ENCODE measurements at places on chromosomes 6 and 20. TPM values are rescaled to one million over a fixed set of nuclear protein-coding genes. Genes with fewer than 3 reads are reported as not detected.
A peak's percentile ranks its signal among the peaks of the same experiment; 100 is the strongest.

Gene DEF6
- 11.6 TPM for total RNA-seq

Gene MMP24
- 0.10 TPM for total RNA-seq

DNA sequence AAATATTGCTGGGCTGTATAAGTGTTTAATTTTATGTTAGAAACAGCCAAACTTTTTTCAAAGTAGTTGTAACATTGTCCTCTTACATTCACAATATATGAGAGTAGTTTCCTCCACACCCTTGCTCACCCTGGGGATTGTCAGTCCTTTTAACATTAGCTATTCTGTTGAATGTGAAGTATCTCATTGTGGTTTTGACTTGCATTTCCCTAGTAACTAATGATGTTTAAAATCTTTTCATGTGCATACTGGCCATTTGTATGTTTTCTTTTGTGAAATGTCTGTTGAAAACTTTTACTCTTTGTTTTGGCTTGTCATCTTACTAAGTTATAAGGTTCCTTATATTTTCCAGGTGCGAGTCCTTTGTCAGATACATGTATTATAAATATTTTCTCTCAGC is 32.9 kb downstream of the TRIM38 start:
- no peak for DNase-seq

- DNase-seq, result no peak
Measured at GRCh38 chr6:41135062-41135832, 18.9 kb downstream of the TREML1 start.

DNA sequence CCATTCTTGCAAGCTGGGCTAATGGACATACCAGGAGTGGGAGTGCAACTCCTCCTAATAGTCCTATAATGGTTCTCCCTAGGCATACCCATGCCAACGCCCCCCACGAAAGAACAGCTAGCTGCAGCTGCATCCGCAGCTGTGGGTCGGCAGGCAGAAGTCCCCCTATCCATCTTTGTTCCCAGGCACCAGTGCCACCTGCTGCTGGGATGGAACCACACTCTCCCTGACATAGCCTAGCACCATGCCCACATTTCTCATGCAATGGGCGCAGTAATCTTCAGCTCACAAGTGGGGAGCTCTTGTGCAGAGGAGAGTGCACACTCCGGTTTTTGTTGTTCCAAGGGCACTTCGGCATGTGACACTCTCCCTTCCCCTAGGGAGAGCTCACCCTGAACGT is 567.8 kb downstream of the GRIK2 start:
- no peak for DNase-seq

- DNase-seq, result no peak
Measured at GRCh38 chr6:158039178-158039557, 57.5 kb downstream of the SYNJ2 start.

- no peak for DNase-seq
Measured at GRCh38 chr6:143505537-143505936, 6.0 kb downstream of the FUCA2 start.

DNA sequence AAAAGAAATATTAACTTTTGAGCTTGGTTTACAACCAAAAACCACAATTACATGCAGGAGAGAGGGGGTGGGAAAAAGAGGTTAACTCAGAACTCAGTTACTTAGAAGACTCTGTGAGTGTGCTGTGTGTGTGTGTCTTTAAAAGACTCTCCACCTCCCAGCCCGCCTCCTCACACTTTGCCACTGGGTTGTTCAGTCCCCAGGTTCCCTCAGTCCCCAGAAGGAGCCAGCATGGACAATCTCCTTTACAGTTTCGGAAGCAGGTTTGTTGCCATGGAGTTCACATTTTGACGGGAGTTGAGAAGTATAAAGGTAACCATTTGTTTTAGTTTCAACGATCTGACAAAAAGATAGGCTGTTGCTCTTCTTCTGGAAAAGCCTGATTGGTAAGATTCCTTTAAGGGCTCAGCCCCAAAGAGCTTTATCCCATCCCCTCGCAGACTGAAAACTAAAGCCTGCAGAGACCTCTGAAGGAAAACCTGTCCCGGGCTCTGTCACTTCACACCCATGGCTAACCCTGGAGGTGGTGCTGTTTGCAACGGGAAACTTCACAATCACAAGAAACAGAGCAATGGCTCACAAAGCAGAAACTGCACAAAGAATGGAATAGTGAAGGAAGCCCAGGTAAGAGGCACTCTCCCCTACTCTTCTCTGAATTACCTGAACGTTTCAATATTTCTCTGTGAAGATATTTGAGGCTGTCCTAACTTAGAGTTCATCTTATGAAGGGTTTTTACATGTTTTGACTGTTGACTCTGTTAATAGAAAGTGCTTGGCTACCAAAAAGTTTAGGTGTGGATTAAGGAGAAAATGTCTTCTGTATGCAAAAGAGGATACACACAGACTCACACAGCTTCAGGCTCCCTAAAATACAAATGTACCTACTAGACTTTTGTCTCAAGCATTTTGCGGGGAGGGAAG is at the start of gene SPTLC3:
TSS of gene SPTLC3 (plus strand) at position 212 of the 921 bp plus-strand sequence. CDS start at position 508, 296 bp downstream.
- peak; percentile 73 for DNase-seq

Gene COL21A1
- 95.0 TPM for total RNA-seq

GRCh38 chr6:156557251-156557910 is 219.8 kb upstream of the ARID1B start:
- DNase-seq, result peak; percentile 64
